ENCODE measurements at places on chromosomes 12 and 14. TPM values are rescaled to one million over a fixed set of nuclear protein-coding genes. Genes with fewer than 3 reads are reported as not detected.

Gene CLBA1
- total RNA-seq, result 5.5 TPM

Gene CD69
- 0.14 TPM for total RNA-seq

Gene POTEM
- not detected for total RNA-seq

Gene SOCS2
- total RNA-seq, result 3.8 TPM
